ENCODE measurements at places on chromosomes 4 and X. TPM values are rescaled to one million over a fixed set of nuclear protein-coding genes. Genes with fewer than 3 reads are reported as not detected.
A peak's percentile ranks its signal among the peaks of the same experiment; 100 is the strongest.

DNA sequence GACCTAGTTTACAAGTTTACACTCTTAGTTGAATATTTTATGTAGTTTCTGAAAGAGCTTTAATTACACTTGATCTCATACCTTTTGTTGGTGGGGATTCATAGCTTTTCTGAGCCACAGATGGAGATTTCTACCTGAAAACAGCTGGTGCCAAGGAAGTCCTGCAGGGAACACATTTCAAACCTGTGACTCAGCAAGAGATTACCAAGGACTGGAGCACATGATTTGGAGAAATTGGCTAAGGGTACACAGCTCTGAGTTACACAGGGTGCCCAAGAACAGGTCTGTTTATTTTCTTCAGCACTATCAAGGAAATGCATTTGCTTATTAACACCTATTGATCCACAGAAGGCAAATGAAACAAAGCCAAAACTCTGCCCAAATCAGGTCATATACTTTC, 691.5 kb downstream of the KCTD8 start:
- DNase-seq, result no peak
- H3K27ac ChIP-seq, result no peak overlapping the region
- H3K36me3 ChIP-seq, result no peaks in the 10 kb centered on the region

- H3K27me3 ChIP-seq, result no peaks in the 10 kb centered on the region
- H3K4me3 ChIP-seq, result no peak overlapping the region
- H3K27ac ChIP-seq, result no peak overlapping the region
- no peaks in the 10 kb centered on the region for H3K4me1 ChIP-seq
- no peaks in the 10 kb centered on the region for H3K36me3 ChIP-seq
- no peak for DNase-seq
Observed at GRCh38 chr4:18608908-18609533, 587.5 kb upstream of the LCORL start.

DNA sequence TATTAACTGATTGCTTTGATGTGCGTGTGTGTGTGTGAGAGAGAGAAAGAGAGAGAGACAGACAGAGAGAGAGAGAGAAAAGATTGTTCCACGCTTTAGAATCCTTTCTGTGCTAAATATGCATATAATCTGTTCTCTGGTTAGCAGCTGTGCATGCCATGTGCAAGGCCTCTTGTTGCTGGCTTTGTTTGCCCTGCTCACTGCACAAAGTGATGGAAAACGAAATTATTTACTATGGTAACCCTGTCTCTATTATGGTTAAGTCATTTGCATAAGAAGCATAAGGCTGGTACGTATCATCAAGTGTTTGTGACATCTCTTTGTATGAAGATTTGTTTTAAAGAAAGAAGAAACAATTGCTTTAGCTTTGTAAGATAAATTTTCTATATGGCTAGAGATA, 190.2 kb upstream of the POF1B start:
- H3K4me1 ChIP-seq, result no peaks in the 10 kb centered on the region
- H3K4me3 ChIP-seq, result no peak overlapping the region
- DNase-seq, result no peak
- no peak overlapping the region for H3K27ac ChIP-seq

GRCh38 chr4:16530688-16531635, 304.7 kb upstream of the TAPT1 start:
- H3K36me3 ChIP-seq, result no peaks in the 10 kb centered on the region
- no peaks in the 10 kb centered on the region for H3K4me1 ChIP-seq
- DNase-seq, result no peak
- no peaks in the 10 kb centered on the region for H3K27me3 ChIP-seq
- H3K27ac ChIP-seq, result no peak overlapping the region

DNA sequence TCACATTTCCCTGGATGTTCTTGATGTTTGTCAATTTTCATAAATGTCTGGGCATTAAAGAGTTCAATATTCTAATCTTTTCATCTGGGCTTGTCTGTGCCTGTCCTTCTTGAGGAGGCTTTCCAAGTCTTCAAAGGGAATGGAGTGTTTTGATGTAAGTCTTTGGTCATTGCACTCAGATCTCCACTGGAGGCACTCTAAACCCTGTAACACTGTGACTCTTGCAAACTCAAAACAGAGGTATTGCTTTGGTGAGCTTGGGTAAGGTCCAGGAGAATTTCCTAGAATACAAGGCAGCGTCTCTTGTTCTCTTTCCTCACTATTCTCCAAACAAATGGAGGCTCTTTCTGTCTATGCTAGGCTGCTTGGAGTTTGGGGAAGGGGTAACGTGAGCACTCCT, 1118.1 kb upstream of the PABPC4L start:
- H3K4me1 ChIP-seq, result no peaks in the 10 kb centered on the region
- DNase-seq, result no peak
- H3K4me3 ChIP-seq, result no peak overlapping the region
- H3K27ac ChIP-seq, result no peak overlapping the region

SPP1 gene
- total RNA-seq, result 1.6 TPM

PARM1 gene
- total RNA-seq, result 0.21 TPM

- DNase-seq, result no peak
- H3K4me3 ChIP-seq, result no peak overlapping the region
- no peak overlapping the region for H3K27ac ChIP-seq
- no peaks in the 10 kb centered on the region for H3K27me3 ChIP-seq
- H3K36me3 ChIP-seq, result no peaks in the 10 kb centered on the region
Observed at GRCh38 chr4:176478076-176478475, 158.3 kb downstream of the SPCS3 start.

DNA sequence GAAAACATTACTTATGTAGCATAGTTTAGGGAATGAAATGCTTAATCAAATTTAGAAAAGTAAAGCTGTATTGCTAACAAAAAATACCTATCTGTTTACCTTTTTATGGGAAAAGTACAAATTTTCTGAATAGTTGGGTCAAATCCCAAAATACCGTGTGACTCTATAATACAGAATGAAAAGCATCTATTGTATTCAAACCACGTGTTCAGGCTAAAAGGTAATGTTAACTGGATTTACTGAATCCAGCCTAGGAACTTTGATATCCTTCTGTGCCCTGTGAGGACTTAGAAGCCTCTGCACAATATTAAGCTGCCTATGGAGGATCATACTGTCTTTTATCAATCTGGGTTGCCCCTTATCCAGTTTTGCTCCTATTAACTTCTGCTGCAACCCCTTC, 36.3 kb upstream of the AGA start:
- no peaks in the 10 kb centered on the region for H3K4me1 ChIP-seq
- H3K27me3 ChIP-seq, result no peaks in the 10 kb centered on the region
- H3K27ac ChIP-seq, result no peak overlapping the region
- DNase-seq, result no peak
- no peaks in the 10 kb centered on the region for H3K36me3 ChIP-seq

DNA sequence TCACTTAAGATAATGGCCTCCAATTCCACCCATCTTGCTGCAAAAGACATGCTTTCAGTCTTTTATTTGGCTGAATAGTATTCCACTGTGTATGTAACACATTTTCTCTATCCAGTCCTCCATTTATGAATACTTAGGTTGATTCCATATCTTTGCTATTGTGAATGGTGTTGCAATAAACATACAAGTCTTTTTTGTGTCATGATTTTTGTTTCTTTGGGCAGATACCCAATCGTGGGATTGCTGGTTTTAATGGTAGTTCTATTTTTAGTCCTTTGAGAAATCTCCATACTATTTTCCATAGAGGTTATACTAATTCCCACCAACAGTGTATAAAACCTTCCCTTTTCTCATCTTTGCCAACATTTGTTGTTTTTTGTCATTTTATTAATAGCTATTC, 180.9 kb downstream of the SMIM20 start:
- no peak overlapping the region for H3K4me3 ChIP-seq
- no peaks in the 10 kb centered on the region for H3K36me3 ChIP-seq
- no peaks in the 10 kb centered on the region for H3K27me3 ChIP-seq

CABS1 gene
- not detected for total RNA-seq

PPEF2 gene
- not detected for total RNA-seq

DNA sequence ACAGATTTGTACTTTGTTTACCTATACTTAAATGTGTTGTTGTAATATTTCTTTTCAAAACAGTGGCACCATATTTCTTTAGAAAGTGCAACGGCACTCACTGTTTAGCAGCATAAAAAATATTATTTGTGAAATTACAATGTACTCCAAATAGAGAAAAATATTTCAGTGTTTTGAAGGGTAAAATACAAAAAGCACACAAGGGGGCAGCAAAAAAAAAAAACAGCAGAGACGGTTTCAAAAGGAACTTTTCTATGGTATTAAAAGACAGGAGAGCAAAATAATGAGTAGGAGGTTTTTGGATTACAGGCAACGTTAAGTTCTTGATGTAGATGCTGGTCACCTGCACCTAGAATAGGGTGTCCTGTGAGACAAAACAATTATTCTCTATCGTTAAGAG, 2.0 kb downstream of the NUDT11 start:
- no peak overlapping the region for H3K27ac ChIP-seq
- H3K36me3 ChIP-seq, result no peaks in the 10 kb centered on the region
- H3K27me3 ChIP-seq, result no peaks in the 10 kb centered on the region
- no peaks in the 10 kb centered on the region for H3K4me1 ChIP-seq
- peak overlapping the region; percentile 70 for H3K4me3 ChIP-seq

Data from Panc1 (cell line).